ENCODE measurements at places on chromosomes 12 and 14.

DNA sequence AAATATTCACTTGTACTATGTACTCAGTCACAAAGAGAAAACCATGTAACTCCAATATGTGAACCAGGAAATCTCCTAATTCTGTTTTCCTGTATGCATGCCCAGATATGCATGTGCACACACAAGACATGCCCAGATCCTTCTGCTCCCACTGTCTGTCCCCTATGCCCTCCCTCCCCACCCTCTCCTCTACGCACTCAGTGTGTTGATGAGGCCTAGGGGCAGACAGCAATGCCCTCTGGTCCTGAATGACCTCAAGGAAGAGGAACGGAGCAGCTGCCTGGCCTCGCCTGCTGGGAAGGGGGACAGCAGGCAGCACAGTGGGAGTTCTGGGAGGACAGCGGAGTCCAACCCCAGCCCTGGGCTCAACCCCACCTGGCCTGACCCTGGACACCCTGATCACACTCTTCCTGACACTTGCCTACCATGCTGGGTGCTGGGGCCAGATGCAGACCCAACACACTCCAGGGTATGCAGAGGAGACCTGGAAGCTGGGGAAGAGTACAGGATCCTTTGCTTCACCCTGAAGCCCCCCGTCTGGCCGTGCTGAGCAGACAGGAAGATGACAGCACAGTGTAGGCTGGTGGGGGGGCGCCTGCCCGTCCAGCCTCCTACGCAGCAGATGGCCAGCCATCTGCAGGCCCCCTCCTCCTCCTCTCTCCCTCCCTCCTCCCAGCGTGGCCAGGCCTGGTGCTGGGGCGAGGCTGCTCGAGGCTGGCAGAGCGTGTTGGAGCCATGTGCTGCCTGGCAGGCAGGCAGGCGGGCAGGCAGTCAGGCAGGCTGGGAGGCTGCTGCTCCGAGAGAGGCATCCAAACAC lies 106.6 kb upstream of the NCOR2 start:
- DNase-seq, result no peak

DNA sequence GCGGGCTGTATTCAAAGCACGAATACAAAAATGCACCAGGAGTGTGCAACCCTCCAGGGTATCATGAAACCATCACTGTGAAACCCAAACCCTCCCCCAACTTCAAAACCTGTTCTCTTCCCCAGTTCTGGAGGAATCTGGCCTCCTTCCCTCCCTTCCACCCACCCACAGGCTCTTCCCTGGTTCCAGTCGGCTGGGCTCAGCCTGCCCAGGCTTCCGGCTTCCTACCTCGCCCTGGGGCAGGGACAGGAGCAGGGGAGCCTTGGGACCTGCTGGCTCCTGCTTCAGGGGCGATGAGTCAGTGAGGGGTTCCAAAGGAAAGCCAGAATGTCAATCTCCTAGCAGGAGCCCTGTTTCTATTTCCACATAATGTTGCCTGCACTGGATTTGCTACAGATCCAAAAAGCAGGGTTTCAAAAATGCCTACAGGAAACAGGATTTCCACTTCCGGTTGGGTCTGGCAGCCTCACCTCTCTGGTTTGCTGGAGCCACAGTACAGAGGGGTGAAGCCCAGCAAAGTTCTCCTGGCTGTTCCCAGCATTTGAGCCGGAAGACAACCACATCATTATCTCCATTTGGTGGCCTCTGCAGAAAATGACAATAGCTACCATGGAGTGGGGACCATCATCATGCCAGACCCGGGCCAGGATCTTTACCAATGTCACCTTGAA lies 278.3 kb downstream of the DPF3 start:
- no peak for DNase-seq

- DNase-seq, result no peak
Observed at GRCh38 chr12:66196806-66197205, 7.8 kb downstream of the IRAK3 start.

GRCh38 chr14:96042248-96042930 lies 3.2 kb downstream of the C14orf132 start:
- no peak for DNase-seq
